NCI-H1105 (cell line): ENCODE measurements at places on chromosomes 11 and 22.

GRCh38 chr11:3004481-3004880, 12.4 kb upstream of the NAP1L4 start:
- no peak for DNase-seq

DNA sequence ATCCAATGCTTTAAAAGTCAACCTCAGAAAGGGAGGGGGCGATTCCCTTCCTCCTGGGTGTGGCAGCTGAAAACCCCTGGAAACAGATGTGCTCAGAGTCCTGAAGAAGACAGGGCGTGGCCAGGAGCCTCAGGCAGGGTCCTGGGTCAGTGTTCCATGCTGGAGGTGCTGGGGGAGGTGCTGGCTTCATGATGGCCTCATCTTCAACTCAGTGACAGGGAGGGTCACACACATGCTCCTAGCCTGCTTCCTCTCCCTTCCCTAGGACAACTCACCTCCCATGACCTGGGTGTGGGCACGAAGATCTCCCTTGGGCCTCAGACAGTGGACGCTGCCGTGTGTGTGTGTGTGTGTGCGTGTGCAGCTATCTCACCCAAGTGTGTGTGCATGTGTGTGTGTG, 245.6 kb upstream of the B3GAT1 start:
- no peak for DNase-seq

- DNase-seq, result no peak
Observed at GRCh38 chr11:19455731-19456130, 215.0 kb upstream of the E2F8 start.

- no peak for DNase-seq
Observed at GRCh38 chr11:128338811-128339210, 248.5 kb downstream of the ETS1 start.

DNA sequence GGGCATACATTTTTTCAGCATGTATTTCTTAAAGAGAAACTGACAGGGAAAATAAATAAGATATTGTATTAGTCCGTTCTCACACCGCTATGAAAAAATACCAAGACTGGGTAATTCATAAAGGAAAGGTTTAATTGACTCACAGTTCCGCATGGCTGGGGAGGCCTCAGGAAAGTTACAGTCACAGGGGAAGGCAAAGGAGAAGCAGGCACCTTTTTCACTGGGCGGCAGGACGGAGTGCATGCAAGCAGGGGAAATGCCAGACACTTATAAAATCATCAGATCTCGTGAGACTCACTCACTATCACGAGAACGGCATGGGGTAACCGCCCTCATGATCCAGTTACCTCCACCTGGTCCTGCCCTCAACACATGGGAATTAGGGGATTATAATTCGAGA, 44.2 kb downstream of the PPFIA1 start:
- no peak for DNase-seq

GRCh38 chr11:13944016-13944415, 18.5 kb upstream of the SPON1 start:
- DNase-seq, result no peak

- no peak for DNase-seq
Observed at GRCh38 chr22:47397673-47398072, 635.2 kb downstream of the TBC1D22A start.

DNA sequence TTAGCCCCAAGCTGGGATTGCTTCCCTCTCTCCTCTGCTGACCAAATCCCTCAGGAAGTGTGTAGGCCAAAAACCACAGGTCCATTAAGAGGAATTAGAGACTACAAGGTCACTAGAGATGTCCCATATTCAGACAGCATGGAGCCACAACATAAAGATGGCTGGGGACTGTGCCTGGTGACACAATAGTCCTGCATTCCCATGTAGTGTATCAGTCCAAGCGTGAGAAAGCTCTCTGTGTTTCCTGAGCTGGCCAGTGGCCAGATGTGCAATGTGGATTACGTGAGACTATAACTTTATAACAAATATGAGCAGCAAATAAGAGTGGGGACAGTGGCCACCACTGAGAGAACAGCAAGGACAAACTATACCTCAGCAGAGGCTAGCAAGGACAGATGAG, 7.6 kb upstream of the MS4A10 start:
- DNase-seq, result no peak

DNA sequence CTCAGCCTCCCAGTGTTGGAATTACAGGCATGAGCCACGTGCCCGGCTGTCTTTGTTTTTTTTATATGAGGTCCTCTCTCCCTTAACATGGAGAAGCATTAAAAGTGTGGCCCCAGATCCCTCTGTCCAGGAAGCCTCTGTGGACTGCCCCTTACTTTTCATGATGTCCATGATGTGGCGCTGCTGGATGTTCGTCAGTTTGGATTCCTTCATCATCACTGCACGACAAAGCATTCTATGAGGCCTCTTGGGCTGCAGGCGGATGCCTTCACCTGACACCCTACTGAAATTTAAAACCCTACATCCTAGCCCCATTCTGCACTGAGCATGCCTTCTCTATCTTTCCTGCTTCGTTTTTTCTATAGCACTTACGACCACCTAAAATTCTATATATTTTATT, 2.1 kb downstream of the C22orf23 start:
- DNase-seq, result no peak

DNA sequence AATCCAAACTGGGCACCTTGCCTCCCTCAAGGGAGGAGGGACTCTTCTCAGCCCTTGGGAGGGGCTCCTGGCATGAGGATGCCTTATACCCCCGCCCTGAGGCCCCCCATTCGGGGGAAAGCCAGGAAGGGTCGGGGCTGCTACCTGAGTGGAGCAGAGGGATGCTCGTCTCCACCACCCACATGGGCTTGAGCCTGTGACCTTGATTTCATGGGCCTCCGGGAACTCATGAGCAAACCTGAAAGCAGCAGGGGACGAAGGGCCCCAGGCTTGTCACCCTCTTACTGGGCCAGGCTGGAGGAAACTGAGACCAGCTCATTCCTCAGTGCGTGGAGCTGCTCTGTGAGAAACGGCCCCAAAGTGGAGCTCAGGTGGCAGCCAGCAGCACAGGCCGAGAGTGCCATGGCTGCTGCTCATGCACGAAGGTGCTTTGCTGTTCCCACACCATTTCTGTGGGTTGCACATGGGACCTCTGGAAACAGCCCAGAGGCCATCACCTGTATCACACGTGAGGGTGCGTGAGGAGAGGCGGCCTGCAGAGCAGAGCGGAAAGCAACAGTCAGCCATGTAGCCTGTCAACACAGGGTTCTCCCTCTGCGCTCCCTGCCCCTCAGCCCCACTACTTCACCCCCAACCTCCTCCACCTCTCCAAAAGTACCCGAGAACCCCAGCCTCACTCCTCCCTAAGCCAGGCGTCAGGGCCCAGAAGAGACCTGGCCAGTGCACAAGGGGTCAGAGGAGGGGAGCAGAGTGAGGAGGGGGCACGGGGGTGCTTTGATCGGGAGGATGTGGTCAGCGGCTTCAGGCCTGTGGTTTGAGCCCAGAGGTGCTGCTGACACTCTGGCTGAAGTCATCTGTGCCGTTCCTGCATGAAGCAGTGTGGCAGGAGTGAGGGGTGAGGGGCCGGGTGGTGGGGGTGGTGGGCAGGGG, 14.1 kb upstream of the IL2RB start:
- DNase-seq, result no peak

GRCh38 chr22:32329202-32329645, 28.4 kb upstream of the RFPL3 start:
- DNase-seq, result no peak

DNA sequence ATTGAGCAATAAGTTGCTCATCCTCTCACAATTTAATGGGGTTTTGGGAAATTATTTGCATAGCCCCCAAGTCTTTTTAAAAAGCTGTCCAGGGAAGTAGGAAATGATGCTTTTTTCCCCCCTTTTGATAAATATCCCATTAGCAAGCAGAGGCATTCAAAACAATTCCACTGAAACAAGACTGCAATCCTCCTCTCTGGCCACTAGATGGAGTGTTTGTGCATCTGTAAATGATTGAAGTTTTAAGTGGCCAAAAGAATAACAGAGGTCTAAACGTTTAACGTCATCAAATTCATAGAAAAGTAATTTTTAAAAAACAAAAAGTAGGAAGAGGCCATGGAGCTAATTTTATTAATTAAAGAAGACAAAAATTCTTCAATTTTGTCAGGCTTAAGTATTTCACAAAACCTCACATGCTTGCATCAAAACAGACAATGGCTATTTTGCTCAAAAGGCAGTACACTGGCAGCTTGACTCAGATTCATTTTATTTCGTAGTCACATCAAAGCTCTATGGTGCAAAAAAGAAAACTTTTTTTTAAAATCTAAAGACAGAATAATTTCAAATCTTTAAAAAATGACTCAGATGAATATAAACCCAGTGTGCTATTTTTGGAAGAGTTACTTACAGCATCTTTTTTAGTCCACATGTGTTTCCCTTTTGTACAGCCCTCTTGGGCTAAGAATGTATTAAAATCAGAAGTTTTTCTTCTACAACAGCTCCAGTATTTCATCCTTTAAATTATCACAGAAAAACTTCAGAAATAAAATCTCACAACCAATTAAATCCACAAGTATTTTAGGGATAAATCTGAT, 17.8 kb downstream of the CHORDC1 start:
- DNase-seq, result peak; percentile 16

DNA sequence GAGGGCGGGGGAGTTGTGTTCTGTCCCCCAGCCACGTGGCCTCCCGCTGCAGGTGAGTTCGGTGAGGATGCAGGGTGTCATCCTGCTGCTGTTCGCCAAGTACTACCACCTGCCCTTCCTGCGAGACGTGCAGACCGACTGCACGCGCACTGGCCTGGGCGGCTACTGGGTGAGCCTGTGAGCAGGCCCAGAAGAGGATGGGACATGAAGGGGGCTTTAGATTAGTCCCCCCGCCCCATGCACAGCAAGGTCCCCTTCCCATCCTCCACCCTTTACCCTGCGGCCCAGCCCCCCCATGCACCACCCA, 4.1 kb downstream of the INPP5J start:
- DNase-seq, result no peak

DNA sequence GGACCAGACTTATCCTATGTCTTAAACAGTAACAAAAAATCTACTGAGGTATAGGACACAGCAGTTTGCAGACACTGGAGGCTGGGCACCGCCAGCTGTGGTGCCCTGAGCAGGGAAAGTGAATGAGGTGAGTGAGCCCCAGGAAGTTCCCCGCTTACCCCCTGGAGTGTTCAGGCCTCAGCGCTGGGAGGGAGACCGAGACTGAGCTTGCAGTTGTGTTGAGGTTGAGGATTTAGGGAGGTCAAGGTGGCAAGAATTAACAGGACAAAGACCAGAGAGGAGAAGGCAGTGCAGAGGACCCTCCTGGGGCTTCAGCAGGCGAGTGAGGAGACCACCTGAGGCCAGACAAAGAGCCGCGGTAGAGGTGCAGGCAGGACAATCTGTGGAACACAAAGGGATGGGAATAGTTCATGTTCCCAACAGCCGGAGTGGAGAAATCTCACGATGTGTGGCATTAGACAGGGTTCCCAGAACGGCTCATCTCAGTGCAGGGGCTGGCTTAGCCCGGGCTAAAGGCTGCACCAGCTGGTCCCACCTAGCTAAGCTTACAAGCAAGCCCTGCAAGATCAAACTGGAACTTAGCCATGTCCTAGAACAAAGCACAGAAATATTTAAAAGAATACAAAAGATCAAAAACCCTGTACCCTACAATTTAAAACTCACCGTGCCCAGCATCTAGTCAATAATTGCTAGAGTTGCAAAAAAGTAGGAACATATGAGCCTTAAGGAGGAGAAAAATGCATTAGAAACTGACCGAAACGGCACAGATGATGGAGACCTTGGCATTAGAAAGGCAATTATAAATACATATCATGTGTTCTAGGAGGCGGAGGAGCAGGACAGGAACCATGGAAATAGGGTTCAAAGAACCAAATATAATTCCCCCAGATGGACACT, 47.4 kb upstream of the PITPNB start:
- DNase-seq, result no peak

DNA sequence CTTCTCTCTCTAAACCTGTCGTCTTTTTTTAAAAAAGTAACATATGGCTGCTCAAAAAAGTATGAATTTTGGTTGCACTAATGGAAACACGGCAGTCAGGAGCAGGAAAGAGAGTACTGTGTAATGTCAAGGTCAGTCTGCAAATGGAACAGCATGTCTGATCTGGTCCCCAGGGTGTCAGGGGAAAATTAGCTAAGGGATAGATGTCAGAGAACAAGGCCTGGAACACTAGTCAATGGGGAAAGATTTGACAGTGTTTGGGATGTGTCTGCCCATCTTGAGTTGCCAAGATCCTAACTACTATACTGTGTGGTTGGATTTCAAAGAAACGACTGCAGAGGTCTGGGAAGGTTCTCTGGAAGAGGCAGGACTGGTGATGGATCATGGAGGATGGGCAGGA, 65.7 kb upstream of the PHOX2A start:
- DNase-seq, result no peak

GRCh38 chr22:41998361-41999261, at the start of gene WBP2NL:
Gene WBP2NL, plus strand, starts transcription at chr22:41998788. Its CDS starts 31 bp downstream, at chr22:41998819.
- DNase-seq, result peak; percentile 2

- DNase-seq, result peak; percentile 99
Observed at GRCh38 chr11:119722281-119722794, 6.7 kb downstream of the NECTIN1 start.

- no peak for DNase-seq
Observed at GRCh38 chr11:83744620-83745192, 458.5 kb upstream of the CCDC90B start.

- DNase-seq, result no peak
Observed at GRCh38 chr22:28329186-28330073, 350.2 kb downstream of the TTC28 start.

- DNase-seq, result no peak
Observed at GRCh38 chr11:35983981-35984380, 40.1 kb downstream of the LDLRAD3 start.

DNA sequence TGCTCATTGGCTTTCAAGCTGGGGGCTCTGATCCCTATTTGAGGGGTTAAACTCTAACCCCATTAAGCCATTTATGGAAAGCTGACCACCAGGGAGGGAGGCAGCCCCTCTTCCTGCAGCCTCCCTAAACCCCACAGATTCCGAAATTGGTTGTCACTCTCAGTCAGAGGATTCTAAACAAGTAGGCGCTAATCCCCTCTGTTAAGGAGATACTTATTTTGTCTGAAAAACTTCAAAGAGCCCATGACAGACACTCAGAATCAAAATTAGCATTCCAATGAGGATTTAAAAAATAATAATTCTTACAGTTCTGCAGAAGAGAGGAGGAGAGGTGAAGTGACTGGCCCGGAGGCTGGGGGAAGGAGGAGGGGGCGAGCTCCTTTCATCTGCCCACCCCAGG, 69.7 kb upstream of the LMO1 start:
- DNase-seq, result no peak

GRCh38 chr22:48208894-48209293, 1446.4 kb downstream of the TBC1D22A start:
- DNase-seq, result no peak

DNA sequence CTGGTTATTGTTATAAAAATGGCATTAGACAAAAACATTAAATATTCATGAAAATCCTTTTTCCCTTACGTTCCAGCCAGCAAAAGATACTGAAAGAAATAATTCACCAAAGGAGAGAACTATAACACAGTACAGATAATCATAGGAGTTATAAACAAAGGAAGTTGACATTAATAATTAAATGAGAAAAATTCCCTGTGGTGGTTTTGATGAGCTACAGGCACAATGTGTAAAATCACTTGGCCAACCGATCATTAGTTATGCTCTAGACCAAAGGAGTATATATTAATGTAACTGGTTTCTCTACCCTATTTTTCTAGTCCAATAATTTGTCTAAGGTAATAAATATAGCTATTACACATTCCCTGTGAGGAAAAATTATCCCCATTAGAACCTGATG, 534.7 kb downstream of the CNTN5 start:
- no peak for DNase-seq
